ENCODE measurements at places on chromosomes 3 and 15.

DNA sequence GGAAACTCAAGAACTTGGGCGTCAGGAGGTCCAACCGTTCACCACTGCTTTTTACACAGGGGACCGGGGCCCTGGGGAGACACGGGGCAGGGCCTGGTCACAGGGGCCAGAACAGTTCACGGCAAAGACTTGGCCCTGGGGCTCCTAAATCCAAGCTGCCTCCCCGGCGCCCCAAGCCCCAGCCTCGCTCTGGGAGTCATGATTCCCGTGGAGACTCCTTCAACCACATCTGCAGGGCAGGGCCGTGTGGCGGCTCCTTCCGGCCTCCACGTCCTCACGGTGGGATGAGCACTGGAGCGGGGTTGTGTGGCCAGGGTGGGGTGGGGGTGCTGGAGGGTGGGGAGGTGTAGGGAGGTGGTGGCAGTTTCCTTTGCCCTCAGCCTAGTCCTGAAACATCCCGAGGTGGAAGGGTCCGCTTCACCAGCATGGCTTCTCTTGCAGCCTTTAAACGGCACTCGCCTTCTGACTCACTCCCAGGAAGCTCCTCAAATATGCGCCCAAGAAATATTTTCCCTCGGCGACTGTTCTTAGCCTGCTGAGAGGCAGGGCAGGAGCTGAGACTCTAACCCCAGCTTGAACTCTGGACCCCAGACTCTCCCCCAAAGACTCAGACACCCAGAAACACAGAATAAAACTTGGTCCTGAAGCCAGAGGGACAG is 1.8 kb downstream of the MUC4 start:
- DNase-seq, result no peak

- no peak for DNase-seq
Measured at GRCh38 chr3:110470310-110470709, 601.3 kb upstream of the NECTIN3 start.

- no peak for DNase-seq
Measured at GRCh38 chr15:52855157-52855556, 65.0 kb upstream of the ONECUT1 start.

- DNase-seq, result no peak
Measured at GRCh38 chr15:87591582-87591981, 665.0 kb downstream of the NTRK3 start.

GRCh38 chr3:184914628-184915027 is 102.7 kb downstream of the VPS8 start:
- DNase-seq, result no peak

GRCh38 chr15:80689716-80690115 is 5.4 kb upstream of the ABHD17C start:
- no peak for DNase-seq

- DNase-seq, result no peak
Measured at GRCh38 chr3:189710620-189711402, 79.6 kb downstream of the TP63 start.

DNA sequence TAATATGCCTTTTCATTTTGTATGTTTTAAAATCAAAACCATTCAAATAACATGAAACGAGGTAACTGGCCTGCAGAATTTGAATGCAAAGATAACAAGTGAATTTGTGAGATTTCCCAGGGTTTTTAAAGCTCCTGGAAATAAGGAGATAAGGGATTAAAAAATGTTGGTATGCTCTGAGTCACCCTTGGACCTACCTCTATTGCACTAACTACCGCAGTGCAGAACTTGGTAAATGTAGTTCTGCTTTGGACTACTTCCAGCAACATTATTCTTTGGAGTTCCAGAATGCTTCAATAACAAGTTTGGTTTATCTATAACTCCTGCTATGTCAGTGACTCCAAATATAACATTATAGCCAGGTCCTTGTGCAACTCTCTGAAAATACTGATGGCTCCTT is 201.7 kb downstream of the GAP43 start:
- DNase-seq, result no peak

GRCh38 chr3:113695431-113695785 is 1.0 kb downstream of the USF3 start:
- no peak for DNase-seq

GRCh38 chr3:143295201-143296080 is 175.9 kb downstream of the CHST2 start:
- no peak for DNase-seq

DNA sequence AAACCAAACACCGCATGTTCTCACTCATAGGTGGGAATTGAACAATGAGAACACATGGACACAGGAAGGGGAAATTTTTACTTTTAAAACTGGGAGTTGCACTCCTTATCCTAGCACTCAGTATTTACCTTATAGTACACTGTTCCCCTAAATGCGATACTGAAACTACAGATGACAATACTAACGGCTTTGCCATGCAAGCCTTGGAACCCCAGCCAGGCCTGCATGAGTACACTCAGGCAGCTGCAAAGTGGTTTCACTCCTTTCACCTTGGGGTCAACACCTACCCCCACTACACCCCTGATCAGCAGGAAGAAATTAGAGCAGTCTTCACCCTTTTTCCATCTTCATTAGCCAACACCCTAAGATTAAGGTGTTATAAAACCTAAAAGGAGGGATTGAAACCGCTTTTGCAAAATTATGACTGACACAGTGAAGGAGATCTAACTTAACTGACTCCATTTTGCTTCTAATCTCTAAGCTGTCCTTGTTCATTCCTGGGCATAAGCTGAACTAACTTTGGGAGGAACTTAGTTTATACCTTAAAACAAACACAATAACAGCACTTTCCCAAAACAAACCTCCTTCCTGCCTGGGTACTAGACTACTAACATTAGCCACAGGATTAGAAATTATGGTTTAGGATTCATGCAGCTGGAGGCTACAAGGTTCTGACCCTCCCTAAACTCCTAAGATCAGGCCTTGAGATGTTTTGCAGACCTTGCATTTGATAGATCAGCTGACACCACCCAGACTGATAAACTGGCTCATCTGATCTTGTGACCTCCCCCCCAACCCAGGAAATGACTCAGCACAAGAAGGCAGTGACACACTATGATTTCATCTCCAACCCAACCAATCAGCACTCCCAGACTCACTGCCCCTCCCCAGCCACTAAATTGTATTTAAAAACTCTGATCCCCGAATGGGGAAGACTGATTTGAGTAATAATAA is 452.1 kb upstream of the PPP2R3A start:
- no peak for DNase-seq

Measured in occipital lobe (tissue), 3 donors.